NAMALWA (cell line): ENCODE measurements at places on chromosomes 3 and 15.

- no peak for DNase-seq
These were observed 99.9 kb downstream of the CACNA1D start for GRCh38 chr3:53594276-53594675.

GRCh38 chr3:136070953-136071949 is 105.7 kb downstream of the PPP2R3A start:
- DNase-seq, result peak; percentile 62

- peak; percentile 47 for DNase-seq
These were observed 576.4 kb downstream of the FOXP1 start for GRCh38 chr3:71006810-71007785.

GRCh38 chr15:88419830-88420229 is 47.4 kb downstream of the MRPL46 start:
- DNase-seq, result no peak

DNA sequence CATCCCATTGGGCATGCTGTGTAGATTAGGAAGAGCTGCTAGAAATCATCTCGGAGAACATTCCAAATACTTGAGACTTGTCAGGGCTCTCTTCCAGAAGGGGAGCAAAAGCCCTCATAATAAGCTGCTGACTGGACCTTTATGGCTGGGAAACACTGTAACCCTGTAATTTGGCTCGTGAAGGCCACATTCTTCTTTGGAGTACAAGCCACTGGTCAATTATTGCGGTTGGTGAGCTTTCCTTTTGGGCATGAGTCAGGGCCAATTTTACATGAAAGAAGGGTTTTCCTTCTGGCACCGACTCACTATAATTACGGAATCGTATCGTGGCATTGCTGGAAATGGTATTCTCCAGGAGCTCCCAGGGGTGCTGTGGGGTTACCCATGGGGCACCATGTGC is 434.5 kb upstream of the RGMA start:
- no peak for DNase-seq

- DNase-seq, result no peak
These were observed 177.9 kb downstream of the ARPP21 start for GRCh38 chr3:35817216-35817615.

DNA sequence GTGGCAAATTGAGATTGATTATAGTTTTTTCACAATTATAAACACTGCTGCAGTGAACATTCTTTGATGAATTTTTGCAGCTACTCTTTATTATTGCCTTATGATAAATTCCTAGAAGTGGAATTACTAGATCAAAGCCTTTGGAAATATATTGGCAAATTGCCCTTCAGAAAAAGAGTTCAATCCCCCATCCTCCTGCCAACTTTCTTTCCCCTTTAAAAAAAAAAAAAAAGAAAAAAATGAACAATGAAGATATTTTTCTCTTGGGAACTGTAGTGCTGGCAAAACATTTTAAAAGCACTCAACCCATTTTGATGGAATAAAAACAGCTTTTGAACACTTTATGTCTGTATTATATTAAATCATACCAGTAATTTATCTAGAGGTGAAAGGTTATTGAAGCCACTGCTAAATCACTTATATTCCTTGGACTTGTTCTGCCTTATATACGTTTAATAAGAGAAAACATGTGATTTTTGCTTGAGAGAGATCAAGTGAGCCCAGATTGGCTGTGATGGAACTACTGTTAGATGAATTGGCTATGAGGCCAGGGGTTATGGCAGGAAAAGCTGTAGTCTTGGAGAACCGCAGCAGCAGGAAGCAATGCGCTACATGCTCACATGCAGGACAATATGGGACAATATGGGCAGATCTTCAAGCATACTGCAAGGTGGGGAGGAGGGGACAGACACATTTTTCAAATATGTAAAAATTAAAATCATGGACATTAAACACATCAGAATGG is 212.8 kb upstream of the C2CD4B start:
- no peak for DNase-seq

- no peak for DNase-seq
These were observed 181.4 kb downstream of the SMAD6 start for GRCh38 chr15:66883284-66883911.

DNA sequence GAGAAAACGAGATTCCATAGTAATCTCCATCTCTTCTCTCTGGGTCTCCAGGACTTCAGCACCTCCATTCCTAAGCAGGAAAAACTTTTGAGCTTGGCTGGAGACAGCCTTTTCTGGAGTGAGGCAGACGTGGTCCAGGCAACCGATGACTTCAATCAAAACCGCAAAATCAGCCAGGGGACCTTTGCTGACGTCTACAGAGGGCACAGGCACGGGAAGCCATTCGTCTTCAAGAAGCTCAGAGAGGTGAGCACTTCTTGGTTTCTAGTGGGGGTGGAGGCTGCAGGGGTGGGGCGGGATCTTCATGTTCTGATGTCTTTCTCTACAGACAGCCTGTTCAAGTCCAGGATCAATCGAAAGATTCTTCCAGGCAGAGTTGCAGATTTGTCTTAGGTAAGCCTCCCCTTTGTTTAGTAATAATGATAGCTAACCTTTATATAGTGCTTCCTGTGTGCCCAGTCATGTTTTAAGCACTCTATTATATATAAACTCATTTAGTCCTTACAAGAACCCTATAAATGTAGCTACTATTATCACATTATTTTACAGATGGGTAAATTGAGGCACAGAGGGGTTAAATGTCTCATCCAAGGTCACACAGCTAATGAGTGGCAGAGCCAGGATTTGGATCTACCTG is 35.0 kb upstream of the TATDN2 start:
- DNase-seq, result no peak

DNA sequence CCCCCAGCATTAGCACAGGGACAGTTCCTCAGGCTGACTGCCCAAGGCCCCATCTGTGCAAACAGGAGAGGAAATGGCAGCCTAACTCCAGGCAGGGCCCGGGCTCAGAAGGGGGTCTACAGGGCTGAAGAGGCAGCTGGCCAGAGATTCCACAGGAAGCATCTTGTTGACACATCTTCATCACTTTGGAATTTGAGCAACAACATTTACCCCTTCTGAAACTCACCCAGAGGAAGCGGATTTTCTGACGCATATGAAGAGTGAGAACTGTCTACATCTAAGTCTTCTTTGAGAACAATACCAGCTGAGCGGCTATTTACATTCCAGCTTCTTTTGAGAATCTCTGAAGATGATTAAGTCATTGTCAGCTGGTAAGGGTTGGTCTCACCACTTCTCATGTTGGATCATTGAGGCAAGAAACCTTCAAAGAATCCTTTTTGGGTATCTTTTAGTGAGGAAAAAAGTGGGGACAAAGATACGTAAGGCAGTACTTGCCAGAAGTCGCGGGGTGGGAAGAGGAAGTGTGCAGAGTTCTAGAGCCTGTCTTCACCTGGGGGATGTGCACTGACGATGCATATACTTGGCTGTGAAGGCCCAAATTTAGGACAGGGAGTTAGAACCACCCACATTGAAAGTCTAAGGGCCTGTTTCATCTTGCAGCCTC is 25.4 kb upstream of the SRP14 start:
- peak; percentile 43 for DNase-seq

- DNase-seq, result no peak
These were observed 61.0 kb upstream of the SLC24A5 start for GRCh38 chr15:48059791-48060190.

GRCh38 chr3:37811625-37812498 is 49.8 kb upstream of the CTDSPL start:
- no peak for DNase-seq

GRCh38 chr3:32240159-32240545 is 1.7 kb downstream of the CMTM8 start:
- peak; percentile 89 for DNase-seq

GRCh38 chr3:189132231-189132671 is 39.5 kb upstream of the TPRG1 start:
- DNase-seq, result no peak

GRCh38 chr3:21543380-21544075 is 207.5 kb downstream of the ZNF385D start:
- DNase-seq, result no peak

DNA sequence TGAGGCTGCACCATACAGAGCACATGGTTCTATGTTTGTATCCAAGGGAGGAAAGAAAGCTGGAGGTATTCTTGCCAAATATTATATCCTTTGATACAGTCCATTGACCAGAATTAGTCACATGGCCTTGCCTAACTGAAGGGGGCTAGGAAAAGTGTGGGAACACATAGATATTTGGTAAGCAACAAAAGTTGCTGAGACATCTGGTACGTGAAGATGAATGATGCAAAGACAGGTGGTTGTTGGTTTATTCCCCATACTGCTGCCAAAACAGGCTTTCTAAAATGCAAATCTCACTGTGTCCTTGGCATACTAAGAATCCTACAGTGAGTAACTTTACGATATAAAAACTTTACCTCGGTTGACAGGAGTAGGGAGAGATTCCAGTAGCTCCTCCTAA is 162.2 kb downstream of the VGLL3 start:
- no peak for DNase-seq

GRCh38 chr15:88920186-88920891 is 7.2 kb upstream of the MFGE8 start:
- no peak for DNase-seq

DNA sequence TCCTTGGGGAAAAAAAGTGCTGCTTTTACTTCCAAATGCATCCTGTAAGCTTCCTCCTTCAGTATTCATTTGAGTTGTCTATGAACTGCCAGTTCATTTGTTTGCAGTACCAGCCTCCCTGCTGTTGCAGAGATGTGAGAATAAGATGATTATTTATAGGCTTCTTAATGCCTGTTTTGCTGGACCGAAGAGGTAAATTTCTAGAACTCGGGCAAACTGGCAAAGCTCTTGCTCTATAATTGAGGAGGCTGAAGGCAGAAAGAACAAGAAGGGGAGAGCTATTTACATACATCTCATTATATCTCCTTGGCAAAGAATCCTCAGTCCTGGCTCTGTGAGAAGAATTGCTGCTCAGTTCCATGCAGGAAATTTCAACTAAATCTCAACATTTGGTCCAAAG is 790.4 kb downstream of the GRM7 start:
- DNase-seq, result no peak

GRCh38 chr15:96306321-96306720 is 24.2 kb upstream of the NR2F2 start:
- DNase-seq, result no peak

DNA sequence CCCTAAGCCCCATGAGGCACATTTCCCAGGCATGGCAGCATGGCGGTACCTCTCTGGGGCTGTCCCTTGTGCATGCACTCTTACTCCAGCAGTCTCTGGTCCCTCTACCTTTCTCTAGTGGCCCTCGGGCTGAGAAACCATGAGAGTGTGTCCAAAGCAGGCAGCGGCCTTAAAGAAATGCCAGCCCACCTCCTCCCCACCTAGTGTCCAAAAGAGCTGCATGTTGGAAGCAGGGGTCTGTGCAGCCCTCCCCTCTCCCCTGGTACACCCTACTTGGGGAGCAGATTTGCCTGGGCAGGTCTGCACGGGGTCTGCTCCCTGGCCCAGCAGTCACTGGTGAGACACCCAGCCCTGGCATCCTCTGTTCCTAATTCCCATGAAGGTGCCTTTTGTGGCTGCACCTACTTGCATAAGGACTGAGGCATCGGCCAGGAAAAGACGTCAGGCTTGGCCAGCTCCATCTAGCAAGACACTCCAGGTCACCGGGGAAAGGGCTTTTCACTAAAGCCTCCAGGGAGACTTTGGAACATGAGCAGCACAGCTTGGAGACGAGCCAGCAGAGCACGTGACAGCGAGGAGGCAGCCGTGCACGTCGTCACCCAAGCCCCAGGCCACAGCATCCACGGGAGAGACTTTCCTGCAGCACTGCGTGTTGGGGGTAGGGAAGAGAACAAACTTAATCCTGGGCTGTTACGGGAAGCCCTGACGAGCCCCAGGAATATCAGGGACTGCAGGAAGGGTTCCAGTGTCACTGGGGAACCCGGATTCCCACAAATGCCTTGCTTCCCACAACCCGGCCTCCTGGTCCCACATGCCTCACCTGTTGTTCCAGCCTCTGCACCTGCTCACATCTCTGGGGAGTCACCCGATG is 38.8 kb downstream of the TM2D3 start:
- DNase-seq, result no peak

- no peak for DNase-seq
These were observed 83.9 kb downstream of the FSIP1 start for GRCh38 chr15:39698444-39699390.

DNA sequence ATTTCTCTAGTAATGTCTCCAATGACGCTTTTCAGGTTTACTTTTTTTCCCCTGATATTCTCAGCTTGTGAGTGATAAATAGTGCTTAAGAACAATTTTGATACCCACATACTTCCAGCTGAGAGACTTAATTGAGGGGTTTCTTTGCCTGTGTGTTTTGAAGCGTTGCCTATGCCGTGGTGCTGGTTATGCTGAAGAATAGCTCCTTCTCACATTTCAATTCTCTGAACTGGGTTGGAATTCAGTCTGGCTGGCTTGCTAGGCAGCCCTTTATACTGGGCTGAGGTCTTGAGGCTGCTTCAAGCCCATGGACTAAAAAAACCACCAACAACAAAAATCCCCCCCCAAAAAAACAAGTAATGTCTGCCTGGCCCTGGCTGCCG is 87.4 kb downstream of the CHST2 start:
- no peak for DNase-seq

DNA sequence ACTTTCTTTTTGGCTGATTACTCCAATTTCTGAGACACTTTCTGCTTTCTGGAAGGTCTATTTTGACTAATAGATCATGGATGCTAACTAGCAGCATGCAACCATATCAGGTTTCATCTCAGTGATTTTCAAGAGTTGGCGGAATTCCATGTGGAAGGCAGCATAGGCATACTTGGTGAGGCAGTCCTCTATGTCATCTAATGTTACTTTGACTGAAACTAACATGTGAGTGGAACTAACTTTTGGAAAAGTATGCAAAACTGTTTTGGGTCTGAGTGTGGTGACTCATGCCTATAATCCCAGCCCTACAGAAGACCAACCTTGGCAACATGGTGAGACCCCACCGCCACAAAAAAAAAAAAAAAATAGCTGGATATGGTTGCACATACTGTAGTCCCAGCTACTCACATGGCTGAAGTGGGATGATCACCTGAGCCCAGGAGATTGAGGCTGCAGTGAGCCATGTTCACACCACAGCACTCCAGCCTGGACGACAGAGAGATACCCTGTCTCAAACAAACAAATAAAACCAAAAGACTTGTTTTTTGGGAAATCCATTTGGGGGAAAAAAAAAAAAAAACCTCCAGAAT is 1033.7 kb downstream of the ROBO1 start:
- no peak for DNase-seq

DNA sequence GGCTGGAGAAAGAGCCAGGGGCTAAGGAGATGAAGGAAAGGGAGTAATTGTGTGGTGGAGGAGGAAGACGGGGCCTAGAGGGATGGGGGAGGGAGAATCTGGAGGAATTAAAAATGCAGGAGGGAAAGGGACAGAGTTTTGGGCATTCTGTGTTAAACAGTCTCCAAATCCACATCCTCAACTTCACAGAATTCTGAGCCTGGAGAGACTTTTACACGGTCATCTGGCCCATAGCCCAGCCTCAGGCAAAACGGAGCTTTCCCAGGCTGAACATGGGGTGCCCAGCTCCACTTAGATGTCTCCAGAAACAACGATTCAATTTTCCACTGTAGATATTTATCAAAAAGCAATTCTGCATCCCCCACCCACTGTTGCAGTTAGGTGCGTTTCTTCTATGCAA is 137.6 kb upstream of the HACD2 start:
- no peak for DNase-seq

DNA sequence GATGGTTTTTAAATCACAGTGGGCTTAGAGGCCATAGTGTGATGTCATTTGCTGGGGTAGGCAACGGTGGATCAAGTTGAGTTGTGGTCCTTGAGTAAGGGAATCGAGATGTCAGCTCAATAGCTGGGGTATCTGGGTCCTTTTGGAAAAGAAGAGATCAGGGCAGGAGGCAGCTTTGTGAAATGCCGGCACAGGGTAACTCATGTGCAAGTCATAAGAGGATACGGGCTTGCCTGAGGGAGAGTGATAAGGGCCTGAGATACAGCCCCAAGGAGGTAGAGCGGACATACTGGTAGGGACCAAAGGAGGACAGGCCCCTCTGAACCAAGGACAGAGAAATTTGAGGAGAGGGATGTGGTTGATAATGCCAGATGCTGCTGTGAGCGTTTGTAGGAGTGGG is 4.2 kb upstream of the FAM131A start:
- no peak for DNase-seq
